Activated T-helper 17 cell treated with anti-CD3 and anti-CD28 coated beads, Interleukin-2, amount 50 U/mL, for 72 hours (primary cell): ENCODE measurements at places on chromosomes 16 and 17.

DNA sequence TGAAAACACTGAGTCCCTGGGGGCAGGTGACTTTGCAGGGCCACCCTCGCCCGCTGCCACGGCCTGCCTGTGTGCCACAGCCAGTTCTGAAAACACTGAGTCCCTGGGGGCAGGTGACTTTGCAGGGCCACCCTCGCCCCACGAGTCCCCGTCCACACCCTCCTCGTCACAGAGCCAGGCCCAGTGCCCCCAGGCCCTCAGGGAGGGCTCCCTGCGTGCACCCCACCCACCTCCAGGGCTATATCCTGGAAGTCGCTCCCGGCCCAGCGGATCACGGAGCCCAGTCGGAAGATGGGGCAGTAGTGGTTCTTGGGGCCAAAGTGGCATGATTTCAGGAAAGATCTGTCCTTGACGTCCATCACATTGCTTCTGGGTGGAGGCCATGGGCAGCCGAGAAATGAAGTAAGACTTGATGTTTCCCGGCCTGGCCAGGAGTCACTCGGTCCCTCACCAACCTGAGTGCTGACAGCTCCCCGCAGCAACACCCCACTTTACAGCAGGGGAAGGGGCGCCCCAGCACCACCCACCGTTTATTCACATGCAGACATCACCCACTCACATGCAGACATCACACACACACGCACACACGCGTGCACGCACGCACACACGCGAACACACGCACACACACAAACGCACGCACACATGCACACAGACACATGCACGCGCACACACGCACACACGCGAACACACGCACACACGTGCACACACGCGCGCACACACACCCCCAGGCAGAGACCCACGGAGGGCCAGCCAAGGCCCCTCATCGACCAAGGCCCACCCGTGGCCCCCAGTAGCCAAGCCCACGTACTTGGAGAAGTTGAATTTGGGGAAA is 6.5 kb downstream of the P2RX5 start:
- no peak for ATAC-seq

- ATAC-seq = no peak
Observed at GRCh38 chr16:47229053-47230050, 85.6 kb upstream of the NETO2 start.

- no peak for ATAC-seq
Observed at GRCh38 chr16:63037761-63038396, 1001.6 kb upstream of the CDH8 start.

DNA sequence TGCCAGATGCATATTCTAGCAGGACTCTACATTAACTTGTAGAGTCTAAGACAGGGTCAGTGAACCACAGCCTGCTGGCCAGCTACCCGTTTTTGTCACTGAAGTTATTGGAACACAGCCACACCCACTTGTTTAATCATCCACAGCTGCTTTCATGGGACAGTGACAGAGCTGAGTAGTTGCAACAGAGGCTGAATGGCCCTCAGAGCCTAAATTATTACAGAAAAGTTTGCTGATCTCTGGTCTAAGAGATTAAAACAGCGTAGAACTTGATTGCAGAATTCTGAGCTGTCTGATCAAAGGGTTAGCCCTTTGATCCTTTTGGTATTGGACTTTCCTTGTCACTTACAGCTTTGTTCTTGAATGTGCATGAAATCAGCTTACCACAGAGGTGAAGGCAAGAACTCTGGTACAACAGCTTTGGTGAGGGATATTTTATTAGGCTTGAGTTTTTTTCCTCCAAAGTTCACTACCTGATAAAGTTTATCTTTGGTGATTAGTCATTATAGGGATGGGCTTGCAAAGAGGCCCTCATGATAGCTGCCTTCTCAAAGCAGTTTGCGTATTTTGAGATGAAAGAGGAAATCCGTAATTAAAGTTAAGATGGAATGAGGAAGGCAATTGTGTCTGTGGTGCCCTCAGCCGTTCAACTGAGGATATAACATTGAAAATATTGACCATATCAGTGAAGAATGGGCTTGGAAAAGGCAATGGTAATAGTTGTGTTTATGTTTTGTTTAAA is 23.6 kb downstream of the ALDH3A2 start:
- no peak for ATAC-seq

GRCh38 chr16:15961571-15962090 is 12.2 kb downstream of the ABCC1 start:
- ATAC-seq = peak; percentile 45

GRCh38 chr16:14667347-14668266 is 26.5 kb downstream of the PLA2G10 start:
- ATAC-seq = no peak

DNA sequence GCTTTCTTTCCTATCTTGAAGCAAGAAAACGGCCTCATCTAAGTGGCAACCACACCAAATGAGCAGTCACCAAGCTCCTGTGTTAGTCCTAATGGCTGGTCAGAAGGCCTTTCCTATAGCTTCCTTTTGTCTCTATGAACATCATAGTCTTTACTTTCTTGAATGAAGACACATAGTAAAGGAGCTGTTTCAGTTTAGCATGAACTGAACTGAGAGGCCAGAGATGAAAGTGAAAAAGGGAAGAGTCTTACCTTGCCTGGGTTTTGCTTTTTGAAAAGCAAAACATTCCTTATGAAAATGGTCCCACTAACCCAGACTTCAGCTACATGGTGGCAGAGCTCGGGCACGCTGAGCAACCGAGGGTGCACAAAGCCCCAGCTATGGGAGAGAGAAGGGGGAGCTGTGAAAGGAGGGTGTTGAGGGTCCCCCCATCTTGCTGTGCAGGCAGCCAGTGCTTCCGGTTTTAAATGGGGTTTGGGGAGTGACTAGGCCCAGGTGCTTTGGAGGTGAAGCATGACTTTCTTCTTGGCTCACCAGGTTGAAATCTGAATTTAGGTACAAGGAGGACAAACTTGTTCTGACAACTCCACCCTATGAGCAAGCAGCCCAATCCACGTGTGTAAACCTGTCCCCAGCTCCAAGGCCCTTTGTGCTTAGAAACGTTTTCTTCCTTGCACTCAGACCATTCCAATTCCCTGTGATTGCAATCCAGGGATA is 9.1 kb upstream of the PSMC3IP start:
- no peak for ATAC-seq

GRCh38 chr17:42779936-42780850 is at the start of gene WNK4:
WNK4 (plus strand) TSS chr17:42780610; CDS start chr17:42780699, 89 bp downstream.
- peak; percentile 24 for ATAC-seq

GRCh38 chr17:76382351-76382802 is 2.0 kb upstream of the SPHK1 start:
- no peak for ATAC-seq
